MG63 (cell line): ENCODE measurements at places on chromosomes 11 and 22. TPM values are rescaled to one million over a fixed set of nuclear protein-coding genes. Genes with fewer than 3 reads are reported as not detected.
A peak's percentile ranks its signal among the peaks of the same experiment; 100 is the strongest.

ZDHHC8 gene
- 1.4 and 9.6 TPM in 2 replicates for total RNA-seq

CSNK1E gene
- total RNA-seq = 54.5 and 75.0 TPM in 2 replicates

GLYATL2 gene
- not detected in 2 replicates for total RNA-seq

OR10D3 gene
- total RNA-seq = not detected in 2 replicates

ART1 gene
- total RNA-seq = not detected in 2 replicates

LINC01488 gene
- not detected in 2 replicates for total RNA-seq

TMPRSS13 gene
- total RNA-seq = not detected in 2 replicates

DNA sequence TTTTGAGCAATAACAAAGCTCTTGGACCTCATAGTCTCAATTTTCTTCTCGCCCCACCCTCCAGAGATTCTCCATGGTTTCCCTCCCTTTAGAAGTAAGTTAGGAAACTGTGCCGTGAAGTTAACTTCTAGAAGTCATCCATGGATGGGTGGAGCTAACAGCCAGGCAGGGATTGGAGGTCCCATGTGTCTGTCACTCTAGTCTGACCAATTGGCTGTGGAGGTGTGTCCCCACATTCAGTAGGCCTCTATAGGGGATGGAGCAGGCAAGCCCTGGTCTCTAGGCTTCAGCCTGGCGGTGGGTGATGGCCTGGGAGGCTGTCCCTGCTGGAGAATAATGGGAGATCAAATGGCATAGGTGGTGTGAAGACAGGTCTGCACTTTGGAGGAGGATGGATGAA, 50.7 kb downstream of the TP53I11 start:
- DNase-seq = peak; percentile 45

GRCh38 chr11:37704791-37705190, 1106.8 kb upstream of the RAG2 start:
- no peak for DNase-seq

GRCh38 chr11:103257360-103257759, 148.1 kb downstream of the DYNC2H1 start:
- no peak for DNase-seq

DNA sequence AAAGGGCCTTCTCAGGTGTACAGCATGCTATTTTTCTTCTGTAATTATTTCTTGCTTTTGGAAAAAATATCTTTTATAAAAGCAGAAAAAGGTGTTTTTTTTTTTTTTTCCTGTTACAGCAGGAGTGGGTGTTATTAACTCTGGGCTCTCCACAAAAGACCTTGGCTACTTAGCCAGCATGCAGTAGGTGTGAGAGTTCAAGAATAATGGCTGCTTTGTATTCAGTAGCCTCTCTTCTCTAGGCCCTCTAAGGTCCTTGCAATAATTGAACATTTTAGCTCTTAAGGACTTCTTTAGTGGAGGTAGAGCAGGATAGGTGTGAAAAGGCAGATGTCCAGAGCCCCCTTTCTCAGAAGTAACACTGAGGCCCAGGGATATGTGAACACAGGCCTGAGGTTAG, 3.4 kb downstream of the ELF5 start:
- DNase-seq = no peak

DNA sequence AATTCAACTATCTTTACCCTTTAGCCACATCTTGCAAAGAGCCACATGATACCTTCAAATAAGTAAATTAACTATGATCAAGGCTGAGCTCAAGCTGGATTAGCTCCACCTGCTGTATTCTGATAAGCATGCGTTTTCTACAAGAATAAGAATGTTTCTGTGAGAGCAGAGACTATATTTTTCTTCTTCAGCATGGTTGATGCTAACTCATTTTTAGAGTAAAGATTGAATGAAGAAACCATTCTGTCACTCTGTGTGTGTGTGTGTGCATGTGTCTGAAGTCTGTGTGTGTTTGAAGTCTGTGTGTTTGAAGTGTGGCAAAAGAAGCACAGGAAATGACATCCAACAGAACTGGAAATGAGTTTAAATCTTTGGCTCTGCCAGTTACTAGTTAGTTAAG, 12.0 kb upstream of the LAYN start:
- no peak for DNase-seq

- DNase-seq = no peak
Observed at GRCh38 chr11:72581067-72581466, 93.2 kb downstream of the PDE2A start.

DNA sequence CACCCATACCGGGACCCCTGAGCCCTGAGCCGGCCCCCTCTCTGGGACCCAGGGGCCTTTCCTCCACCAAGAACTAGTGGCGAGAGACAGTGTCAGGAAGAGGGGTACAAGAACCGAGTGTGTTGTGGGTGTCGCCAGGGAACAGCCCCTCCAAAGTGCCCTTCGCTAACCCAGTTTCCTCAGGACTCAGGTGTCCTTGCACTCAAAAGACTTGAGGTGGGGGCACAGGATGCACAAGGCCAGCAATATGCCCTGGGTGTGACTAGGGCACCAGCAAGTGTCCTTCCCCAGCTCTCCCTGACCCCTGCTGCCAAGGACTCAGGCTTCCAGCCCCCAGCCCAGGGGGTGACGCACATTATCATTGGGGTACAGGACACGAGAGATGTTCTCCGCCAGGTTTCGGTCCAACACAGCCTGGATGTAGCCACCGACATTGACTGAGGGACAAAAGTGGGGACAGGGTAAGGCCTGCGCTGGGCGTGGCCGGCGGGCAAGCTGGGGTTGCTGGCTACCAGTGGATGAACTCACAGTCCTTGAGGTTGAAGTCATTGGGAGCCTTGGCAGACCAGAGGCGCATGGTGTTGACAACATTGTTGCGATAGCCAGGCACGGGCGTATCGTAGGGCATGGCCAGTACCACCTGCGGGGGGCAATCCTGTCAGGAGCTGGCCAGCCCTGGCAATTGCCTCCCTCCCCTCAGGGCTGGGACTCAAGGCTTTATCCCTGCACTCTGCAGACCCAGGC, 4.7 kb downstream of the PYGM start:
- no peak for DNase-seq

GRCh38 chr11:92822410-92822809, 147.0 kb upstream of the MTNR1B start:
- no peak for DNase-seq

GRCh38 chr22:37639771-37640590, 512 bp downstream of the SH3BP1 start:
- DNase-seq = no peak

GRCh38 chr11:72808331-72808798, 5.8 kb upstream of the ATG16L2 start:
- no peak for DNase-seq

DNA sequence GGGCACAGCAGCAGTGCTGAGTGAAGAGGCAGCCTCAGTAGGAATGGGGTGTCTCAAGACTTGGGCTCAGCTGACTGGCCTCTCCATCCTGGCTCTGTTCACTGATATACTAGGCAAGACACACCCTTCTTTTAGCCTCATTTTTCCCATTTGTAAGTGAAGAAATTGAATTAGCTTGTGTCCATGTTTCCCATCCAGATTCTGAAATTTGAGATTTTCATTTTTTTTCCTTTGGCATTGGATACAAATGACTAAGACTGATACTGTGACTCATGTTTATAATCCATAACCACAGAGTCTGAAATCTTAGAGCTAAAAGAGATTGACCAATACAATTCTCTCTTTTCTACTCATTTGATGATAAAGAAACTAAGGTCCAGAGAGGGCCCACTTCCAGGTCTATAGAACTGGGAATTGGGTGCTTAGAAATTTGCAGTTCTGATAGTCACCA, 110.9 kb downstream of the KCNC1 start:
- DNase-seq = peak; percentile 19

- DNase-seq = no peak
Observed at GRCh38 chr11:121670805-121671282, 218.1 kb upstream of the SORL1-AS1 start.

DNA sequence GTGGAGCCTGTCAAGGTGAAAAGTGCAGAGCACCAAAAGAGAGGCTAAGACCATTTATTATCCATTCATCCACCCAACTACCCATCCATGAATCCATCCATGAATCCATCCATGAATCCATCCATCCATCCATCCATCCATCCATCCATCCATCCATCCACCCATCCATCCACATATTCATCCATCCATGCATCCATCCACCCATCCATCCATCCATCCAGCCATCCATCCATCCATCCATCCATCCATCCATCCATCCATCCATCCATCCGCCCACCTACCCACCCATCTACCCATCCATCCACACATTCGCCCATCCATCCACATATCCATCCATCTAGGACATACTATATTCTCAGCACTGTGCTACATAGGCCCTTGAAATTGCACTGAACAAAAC, 68.0 kb downstream of the SYN3 start:
- DNase-seq = no peak

DNA sequence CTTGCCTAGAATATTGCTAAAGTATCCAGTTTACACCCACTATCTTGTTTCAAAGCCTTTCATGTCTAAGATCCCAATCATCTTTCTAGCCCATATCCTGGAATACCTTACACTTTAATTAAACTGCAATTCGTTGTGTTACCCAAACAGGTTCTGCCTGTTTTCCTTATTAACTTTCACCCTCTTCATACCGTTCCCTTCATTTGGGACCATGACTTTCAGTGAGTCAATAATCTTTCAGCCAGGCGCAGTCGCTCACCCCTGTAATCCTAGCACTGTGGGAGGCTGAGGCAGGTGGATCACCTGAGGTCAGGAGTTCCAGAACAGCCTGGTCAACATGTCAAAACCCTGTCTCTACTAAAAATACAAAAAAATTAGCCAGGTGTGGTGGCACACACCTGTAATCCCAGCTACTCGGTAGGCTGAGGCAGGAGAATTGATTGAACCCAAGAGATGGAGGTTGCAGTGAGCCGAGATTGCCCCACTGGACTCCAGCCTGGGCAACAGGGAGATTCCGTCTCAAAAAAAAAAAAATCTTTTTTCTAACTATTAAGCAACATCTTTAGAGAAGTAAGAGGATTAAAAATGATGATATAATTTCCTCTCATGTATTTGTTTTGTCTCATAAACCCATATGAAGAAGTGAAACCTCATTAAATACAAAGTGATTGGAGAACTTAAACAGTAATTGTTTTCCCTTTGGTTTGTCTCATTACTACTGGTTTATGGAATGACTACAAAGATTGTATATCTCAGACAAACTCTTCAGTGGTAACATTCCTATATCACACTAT, 20.7 kb downstream of the DMC1 start:
- DNase-seq = no peak

DNA sequence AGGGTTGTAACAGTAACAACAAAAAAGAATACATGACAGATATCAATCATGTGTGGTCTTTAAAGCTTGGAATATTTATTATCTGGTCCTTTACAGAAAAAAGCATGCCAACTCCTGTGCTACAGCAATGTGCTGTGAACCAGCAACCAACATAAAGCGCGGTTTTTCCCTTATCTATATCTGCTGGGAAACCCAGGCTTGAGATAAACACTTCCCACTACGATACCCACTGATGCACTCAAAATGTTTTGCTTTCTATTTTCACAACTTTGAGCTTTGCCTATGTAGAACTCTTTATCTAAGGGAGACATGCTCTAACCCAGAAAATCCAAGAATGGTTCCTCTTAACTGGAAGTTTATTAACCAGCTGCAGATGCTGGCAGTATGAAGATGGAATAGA, 19.0 kb downstream of the ZBED5 start:
- DNase-seq = no peak

DNA sequence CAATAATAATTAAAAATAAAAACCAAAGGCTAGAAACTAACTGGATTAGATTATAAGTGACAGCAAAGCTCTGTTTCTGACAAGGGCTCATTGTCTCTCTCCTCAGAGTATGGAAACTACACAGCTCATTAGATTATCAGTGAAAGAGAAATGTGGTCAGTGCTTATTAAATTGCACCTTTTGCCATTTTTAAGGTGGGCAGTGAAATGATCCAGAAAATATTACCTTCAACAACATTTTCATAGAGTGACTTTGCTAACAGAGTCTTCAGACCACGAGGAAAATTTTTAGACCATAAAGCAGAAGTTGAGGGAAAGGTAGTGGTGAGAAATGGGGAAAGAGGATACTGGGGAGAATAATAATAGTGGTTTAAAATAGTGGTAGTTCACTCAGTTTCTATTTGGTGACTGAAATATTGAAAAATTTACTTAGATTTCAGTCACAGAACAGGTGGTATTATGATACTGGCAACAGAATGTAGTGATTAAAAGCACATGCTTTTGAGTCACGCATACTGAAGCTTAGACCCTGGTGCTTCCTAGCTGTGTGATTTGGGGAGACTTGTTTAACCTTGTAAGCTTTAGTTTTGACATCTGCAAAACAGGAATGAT, 684.0 kb upstream of the CCDC90B start:
- no peak for DNase-seq

- DNase-seq = no peak
Observed at GRCh38 chr11:79670882-79671281, 230.1 kb upstream of the TENM4 start.

DNA sequence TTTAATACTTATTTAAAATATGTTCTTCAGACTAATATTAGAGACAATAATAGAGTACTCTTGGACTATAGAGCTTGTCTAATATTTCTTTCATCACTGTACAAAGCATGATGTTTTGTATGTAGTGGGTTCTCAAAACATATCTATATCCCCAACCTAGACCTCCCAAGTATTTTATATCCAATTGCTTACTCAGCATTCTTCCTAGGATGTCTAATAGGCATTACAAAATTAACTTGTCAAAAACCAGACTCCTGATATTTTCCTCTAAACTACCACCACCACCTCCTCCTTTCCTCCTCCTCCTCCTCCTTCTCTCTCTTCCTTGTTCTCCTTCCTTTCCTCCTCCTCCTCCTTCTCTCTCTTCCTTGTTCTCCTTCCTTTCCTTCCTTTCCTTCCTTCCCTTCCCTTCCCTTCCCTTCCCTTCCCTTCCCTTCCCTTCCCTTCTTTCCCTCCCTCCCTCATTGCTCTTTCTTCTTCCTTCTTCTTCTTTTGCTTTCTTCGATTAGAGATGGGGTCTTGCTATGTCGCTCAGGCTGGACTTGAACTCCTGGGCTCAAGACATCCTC, 21.3 kb downstream of the BCO2 start:
- no peak for DNase-seq

DNA sequence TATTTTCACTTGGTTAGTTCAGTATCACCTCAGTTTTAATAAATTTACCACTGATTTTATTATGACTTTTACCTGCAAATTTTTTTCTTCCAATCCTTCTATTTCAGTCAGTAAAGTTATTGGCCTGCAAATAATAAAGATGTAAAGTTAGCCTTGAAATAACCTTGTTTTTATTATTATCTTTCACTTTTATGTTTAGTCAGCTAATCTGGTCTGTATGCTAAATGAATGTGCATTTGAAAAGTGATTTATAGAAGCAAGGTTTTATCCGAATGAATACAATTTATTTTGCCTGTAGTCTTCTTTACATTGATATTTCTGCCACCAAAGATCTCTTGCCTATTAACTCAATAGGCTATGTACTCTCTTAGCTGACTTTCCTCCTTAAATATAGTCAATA, 425.7 kb downstream of the CNTN5 start:
- no peak for DNase-seq

- DNase-seq = peak; percentile 97
Observed at GRCh38 chr11:65860278-65861164, at the start of gene MUS81. Gene MUS81, plus strand, starts transcription at chr11:65860433. Its CDS starts 321 bp downstream, at chr11:65860754.
